ENCODE measurements at places on chromosomes 7 and 10.

GRCh38 chr10:98264378-98265065, 3.5 kb downstream of the LOXL4 start:
- no peak for DNase-seq

DNA sequence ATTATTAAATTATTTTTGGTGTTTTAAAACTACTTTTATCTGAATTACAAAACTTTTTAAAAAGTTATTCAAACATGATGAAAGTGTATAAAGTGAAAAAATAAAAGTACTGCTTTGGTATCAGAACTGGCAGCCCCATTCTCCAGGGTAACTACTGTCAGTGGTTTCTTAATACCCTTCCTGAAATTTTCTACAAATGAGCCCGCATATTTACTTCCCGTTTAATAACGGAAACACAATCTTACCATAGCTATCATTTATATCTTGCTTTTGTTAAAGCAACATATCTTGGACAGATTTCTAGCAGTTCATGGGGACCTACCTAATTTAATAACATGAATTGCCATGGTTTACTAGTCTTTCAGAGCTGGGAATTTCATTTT, 249.9 kb downstream of the RNLS start:
- no peak for DNase-seq

DNA sequence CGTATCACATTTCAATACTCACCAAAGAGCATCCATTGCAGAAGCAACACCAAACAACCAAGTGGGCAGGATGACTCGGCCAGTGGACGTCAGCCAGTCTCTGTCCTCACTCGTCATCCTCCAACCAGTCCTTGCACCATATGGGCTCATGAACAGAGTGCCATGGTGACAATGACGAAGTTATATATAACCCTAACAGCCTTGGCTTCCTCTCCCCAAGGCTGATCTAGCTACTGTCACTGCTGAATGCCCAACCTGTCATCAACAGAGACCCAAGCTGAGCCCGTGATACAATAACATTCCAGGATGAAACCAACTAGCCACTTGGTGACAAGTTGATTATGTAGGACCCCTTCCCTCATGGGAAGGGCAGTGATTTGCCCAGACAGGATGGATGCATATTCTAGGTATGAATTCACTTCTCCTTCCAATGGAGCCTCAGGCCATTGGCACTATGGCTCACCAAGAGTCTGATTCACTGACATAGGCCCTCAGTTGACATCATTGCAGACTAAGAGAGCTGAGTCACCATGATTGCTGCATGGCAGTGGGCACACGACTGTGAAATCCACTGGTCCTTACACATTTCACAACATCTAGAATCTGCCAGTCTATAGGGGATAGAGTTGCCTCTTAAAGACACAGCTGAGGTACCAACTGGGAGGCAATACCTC, 26.3 kb upstream of the PPIF start:
- no peak for DNase-seq

DNA sequence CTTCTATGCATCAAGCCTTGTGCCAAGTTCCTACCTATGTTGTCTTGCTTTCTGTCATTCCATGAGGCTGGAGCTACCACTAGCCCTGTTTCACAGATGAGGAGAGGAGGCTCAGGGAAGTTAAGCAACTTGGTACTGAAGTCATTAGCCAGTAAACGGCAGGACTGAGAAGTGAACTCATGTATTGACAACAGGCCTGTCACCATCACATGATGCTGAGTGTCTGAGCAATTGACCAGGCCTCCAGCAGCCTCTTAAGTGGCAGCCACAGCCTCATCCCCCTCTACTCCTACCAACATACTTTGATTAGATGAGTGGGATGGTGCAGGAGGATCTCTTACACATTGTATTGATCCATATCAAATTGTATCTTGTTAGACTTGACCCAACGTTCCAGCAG, 317.6 kb downstream of the GRID1 start:
- no peak for DNase-seq

GRCh38 chr10:28263136-28263857, 39.6 kb downstream of the MPP7 start:
- DNase-seq = no peak

GRCh38 chr7:74043523-74043951, 15.6 kb downstream of the ELN start:
- DNase-seq = no peak

- no peak for DNase-seq
Observed at GRCh38 chr7:81816312-81816711, 46.5 kb upstream of the HGF start.

DNA sequence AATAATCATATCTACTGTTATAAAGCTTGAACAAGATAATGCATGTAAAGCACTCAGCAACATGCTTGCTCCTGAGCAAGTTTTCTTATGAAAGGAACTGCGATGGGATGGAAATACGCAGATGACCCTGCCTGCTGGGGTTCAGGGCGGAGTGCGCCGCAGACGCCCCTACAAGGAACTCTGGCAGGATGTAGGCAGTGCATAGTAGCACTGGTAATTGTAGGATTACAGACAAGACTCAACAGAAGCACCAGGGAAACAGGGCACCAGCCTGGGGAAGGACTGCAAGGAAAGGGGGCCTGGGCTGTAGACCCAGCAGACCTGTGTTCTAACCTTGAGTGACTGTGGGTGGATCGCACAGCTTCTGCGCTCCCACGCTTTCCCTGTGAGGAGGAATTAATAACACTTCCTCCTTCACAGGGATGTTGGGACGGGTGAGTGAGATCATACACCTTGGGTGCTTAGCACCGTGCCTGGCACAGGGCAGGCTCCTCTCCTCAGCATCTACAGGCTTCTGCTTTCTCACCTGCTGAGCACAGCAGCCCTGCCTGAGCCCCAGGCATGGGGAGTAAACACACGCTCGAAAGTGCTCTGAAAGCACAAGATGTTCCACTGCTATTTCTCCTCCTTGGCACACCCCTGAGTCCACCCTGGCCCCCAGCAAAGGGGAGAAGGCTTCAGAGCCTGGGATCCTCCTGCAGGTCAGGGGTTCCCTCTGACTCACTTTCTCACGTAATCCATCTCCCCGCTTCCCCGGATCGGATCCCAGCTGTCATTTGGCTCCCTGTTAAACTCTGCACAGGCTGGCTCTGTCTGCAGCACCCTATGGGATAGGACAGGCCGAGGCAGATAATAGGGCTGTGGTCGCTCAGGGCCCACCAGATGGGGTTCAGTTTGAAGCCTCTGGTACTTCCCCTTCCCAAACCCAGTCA, 19.2 kb downstream of the ITPRIP start:
- DNase-seq = no peak

DNA sequence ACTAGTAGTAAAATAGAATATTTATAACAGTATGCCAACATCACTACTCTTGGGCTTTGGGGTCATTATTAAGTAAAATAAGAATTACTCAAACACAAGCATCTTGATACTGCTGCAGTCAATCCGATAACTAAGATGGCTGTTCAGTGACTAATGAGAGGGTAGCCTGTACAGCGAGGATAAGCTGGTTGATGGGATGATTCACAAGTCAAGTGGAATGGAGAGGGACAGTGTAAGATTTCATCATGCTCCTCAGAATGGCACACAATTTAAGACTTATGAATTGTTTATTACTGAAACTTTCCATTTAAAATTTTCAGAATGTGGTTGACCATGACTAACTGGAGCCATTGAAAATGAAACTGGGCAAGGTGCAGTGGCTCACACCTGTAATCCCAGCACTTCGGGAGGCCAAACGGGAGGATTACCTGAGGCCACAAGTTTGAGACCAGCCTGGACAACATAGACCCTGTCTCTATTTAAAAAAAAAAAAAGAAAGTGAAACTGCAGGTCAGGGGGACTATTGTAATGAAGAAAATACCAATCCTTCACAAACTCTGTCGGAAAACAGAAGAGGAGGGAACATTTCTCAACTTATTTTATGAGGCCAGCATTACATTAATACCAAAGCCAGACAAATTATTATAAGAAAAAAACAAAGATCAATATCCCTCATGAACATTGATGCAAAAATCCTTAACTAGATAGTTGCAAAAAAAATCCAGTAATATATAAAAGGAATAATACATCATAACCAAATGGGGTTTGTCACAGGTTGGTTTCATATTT, 11.2 kb downstream of the AVL9 start:
- no peak for DNase-seq

GRCh38 chr10:117860823-117861222, 185.9 kb downstream of the RAB11FIP2 start:
- no peak for DNase-seq

- no peak for DNase-seq
Observed at GRCh38 chr7:82266081-82266480, 177.5 kb downstream of the CACNA2D1 start.

- DNase-seq = no peak
Observed at GRCh38 chr7:55149001-55149400, 130.2 kb downstream of the EGFR start.

DNA sequence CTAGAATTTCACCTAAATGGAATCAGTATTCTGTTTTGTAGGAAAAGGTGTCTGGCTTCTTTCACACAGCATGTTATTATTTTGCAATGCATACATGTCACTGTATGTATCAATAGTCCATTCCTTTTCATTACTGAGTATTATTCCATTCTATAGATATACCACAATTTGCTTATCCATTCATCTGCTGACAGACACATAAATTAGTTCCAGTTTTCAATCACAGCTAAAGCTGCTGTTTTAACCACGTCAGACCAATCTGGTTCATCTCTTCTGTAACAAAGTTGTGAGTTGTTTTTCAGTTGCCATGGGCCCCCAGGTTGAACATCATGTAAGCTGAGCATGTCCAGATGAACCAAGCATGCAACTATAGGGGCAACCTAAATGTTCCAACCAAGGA, 282.1 kb upstream of the MKLN1 start:
- DNase-seq = no peak

DNA sequence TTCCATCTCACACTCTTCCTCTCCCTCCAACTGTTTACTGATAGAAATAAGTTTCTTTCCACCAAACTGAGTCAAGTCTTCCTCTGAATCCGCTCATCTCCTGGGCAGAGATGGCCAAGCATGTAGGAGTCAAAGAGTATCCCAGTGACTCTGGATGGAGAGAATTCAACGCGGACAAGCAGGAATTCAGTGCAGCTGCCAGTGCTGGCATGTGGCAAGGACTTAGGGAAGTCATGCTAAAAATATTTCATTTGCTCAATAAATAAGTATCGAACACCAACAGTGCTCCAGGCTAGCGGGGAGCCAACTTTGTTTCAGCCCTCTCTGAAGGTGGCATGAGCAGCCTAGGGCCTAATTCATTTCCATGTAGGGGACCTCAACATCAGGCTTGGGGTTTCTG, 351.6 kb upstream of the ZMIZ1 start:
- DNase-seq = no peak

DNA sequence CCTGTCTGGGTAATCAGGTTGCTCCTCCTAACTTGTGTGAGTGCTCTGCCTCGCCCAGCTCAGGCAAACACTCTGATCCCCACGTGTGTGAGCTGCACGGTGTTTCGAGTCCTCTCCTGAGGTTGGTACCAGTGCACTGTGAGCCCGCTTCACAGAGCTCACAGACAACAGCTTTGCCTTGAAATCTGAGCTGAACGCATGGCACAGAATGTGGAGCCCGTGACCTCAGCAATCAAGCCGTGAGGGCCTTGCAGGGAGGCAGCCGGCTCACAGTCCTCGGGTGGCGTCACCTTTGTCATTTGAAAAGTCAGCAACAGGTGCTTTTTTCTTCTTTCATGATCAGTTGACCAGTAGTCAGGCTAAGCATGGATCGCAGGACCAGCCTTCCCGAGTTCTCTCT, 60.2 kb upstream of the ADGRA1 start:
- DNase-seq = no peak

DNA sequence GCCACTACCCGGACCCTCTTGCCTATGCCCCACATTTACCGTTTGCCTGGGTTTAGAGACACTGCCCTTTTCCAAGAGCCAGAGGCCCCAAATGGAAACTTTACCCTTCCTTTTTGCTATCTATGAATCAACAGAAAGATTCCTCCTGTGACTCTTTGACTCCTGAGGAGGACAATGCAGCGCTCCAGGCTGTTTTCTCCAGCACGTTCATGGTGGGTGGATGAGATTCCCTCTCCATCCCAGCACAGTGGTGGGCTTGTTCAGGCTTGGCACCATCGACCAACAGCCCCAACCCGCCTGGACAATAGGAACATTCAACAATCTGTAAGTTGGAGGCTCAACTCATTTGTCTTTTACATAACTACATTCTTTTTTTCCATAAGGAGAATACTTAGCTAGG, 55.9 kb downstream of the DLD start:
- no peak for DNase-seq

- DNase-seq = no peak
Observed at GRCh38 chr7:9217204-9217603, 783.8 kb downstream of the NXPH1 start.

DNA sequence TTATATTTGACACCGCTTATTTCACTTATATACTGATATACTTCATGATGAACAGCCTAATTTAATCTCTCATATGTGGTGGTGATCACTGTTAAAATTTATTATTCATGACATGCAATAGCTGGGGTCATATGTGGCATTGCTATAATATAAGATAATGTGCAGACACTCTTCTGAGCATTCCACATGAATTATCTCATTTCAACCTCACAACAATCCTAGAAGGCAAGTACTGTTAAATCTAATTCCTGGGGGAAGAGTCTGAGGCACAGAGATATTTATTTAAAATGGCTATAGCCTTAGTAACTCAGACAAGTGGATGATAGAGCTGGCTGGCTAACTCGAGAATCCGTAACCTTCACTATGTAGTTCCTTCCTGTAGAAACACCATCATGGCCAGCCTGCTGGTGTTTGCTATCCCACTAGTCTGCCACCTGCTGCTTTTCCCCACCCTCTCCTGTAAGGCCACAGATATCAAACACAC, 46.6 kb upstream of the A1CF start:
- no peak for DNase-seq

DNA sequence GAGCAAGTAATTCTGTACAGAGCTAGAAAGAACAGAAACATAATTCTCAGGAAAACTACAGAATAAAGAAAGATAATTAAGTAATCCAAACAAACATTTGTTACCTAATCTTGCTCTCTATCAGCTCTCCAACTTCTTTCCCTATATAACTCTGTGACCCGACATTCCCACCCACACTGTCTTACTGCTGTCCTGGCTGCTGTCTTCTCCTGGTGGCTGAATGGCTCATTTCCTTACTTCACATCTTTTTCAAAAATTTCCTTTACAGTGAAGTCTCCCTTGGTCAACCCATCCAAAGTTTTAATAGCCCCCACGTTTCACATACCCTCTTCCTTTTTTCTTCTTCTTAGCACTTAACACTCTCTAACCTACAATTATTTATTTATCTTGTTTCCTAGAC, 64.0 kb downstream of the HYCC1 start:
- DNase-seq = no peak

- peak; percentile 81 for DNase-seq
Observed at GRCh38 chr7:107044347-107045194, at the start of gene PRKAR2B. TSS of gene PRKAR2B (plus strand) at chr7:107044705. CDS start at chr7:107044908, 203 bp downstream.

DNA sequence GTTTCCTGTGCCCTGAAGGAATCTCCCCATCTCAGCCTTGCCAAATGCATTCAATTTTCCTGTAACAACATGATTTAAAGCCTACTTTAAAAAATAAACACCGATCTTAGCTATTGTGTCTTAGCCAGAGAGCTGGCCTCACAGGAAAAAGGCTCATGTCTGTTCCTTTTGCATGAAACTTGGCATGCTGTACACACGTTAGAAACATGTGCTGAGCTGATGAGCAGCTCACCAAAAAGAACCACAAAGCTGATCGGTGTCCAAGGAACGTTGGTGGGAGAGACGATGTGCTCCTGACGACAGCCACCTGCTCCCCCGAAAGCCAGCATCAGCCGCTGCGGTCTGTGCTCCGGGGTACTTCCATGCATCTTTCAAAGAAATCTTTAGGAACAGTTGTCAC, 135.9 kb downstream of the ADARB2 start:
- DNase-seq = no peak

Measured in CD4-positive, alpha-beta T cell treated with Interleukin-1 beta for 1 hour (primary cell).